Fibroblast of skin of back (primary cell): ENCODE measurements at places on chromosomes 1 and 21.
A peak's percentile ranks its signal among the peaks of the same experiment; 100 is the strongest.

DNA sequence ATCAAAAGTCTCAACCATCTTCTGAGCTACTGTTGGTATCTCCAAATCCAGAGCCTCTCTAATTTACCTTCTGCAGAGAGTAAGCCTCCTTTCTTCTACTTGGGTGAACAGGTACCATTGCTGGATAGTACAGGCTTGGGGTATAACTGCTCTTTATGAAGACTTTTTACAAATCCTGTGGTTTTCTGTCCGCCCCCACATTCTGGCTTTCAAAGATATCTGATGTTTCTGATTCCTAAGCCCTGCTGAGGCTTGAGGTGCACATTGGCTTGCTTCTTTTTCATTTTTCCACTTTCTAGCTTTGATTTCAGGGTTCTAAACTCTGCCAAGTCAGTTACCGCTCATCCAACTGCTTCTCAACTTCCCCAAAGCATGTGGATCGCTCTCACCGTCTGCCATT lies 37.1 kb downstream of the TENT5C start:
- no peak for DNase-seq

DNA sequence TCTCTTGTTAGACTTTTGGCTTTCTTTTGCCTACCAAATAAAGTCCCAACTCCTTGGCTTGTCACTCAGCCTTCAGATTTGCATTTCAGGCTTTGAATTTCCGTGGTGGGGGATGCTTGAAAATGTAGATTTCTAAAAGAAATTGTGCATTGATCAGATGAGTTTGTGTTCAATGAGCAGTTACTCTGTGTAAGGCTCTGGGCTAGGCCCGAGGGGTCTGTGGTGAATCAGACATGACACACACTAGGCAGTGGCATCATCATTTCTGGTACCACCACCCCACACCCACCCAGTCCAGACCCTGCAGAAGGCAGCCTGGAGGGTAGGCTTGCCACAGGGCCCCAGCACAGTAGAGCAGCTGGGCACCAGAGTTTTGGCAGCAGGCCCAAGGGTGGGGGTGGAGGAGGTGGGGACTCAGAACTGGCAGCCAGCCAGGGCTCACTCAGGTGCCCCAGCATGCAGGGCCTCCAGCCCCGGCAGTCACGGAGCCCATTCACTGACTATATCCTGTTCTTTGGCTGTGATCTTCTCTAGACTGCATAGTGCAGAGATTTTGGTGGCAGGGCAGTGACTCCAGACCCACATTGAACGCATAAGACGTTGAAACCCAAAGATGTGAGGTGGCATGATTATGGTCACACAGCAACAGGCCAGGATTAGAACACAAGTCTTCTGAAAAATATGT lies 97.2 kb upstream of the ARTN start:
- no peak for DNase-seq

- DNase-seq: peak; percentile 62
These were observed 61.7 kb upstream of the ADAR start for GRCh38 chr1:154669464-154670282.

DNA sequence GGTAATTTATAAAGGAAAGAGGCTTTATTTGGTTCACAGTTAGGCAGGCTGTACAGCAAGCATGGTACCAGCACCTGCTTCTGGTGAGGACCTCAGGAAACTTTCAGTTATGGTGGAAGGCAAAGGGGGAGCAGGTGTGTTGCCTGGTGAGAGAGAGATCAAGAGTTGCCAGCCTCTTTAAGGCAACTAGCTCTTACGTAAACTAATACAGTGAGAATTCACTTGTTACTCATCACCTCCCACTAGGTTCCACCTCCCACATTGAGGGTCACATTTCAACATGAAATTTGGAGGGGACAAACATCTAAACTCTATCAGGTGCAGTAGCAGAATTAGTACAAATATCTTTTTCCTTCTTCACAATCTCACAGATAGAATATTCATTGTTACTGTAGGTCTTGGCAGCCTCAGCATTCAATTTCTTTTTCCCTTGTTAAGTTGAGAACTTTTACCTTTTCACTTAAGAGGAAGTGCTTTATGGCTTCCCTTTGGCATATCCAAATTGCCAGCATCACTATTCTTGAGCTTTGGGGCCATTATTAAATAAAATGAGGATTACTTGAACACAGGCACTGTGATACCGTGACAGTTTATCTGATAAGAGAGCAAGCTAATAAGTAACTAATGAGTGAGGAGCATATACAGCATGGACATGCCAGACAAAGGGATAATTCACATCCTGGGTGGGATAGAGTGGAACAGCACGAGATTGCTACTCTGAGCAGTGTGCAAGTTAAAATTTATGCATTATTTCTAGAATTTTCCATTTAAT lies 48.4 kb downstream of the MAGI3 start:
- no peak for DNase-seq

DNA sequence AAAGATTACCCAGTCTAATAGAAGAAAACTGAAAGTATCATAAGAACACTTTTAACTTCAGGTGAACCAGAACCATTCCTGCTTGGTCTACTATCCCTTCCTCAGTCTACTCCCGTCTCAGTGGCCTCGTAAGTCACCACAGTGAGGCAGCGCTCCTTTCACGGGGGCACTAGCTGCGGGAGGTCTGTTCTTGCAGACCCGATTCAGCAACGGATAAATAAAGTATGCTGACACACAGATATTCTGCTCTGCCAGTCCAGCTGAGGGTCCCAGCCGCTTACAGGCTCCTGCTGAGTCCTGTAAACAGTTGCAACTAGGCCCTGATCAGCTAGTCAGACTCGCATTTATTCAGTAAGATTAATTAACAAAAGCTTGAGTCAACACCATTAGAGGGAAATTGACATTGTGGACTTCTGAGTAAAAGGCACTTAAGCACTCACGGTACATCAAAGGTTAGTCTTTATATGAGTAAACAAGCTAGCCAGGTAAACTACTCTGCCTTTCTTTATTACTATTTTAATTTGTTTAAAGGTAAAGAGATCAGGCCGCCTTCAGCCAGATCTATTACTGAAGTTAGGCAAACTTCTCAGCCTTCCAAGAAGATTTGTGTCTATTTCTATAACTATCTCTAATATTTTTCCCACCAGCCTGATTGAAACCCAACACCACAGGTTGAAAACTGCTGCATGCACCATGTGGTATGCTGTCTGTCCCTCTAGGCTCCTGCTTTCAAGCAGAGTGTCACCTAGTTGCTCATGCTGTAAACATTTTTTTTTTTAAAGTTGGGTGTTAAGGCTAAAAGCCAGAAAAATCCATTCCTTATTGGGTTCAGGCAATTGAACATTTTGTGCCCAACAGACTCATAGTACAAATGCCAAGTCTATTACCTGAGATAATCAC lies 87.7 kb downstream of the INTS7 start:
- DNase-seq: no peak

- no peak for DNase-seq
These were observed 6.3 kb upstream of the GPR25 start for GRCh38 chr1:200866521-200866920.

DNA sequence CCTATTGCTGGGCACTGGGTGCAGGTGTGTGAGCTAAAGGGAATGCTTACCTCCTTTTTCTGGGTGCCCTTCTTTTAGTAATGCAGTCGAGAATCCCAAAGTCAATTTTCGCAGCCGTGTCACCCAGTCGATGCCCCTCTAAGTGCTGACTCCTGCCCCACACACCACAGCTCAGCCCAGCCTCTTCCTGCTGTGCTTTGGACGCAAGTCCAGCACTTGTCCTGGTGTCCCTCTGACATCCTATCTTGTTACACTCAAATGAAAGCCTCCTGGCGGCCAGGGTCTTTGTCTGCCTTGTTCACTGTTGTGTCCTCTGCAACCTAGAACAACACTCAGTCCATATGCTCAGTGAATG lies 58.5 kb upstream of the RUNX3 start:
- DNase-seq: no peak

DNA sequence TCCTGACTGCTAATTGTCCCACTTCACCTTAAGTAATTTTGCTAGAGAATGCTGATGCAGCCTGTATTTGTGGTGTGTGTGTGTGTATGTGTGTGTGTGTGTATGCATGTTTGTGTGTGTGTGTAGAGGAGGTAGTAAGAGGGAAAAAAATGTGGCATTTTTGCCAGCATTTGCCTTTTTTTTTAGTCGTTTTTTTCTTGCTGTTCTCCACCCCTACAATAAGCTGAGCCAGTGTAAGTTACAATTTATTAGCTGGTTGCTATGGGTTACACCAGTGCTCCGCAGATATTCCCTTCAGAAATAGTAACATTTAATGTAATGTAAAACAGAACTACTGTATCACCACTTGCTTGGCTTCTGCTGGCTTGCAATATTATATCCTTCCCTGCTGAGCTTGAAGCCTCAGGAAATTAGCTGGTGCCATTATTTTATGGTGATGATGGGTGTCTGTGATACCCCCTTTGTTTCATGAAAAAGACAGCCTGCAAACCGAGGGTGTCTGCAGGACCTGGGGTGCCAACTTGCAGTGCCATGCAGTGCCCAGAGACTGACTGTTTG lies 23.4 kb upstream of the IGSF3 start:
- DNase-seq: no peak

DNA sequence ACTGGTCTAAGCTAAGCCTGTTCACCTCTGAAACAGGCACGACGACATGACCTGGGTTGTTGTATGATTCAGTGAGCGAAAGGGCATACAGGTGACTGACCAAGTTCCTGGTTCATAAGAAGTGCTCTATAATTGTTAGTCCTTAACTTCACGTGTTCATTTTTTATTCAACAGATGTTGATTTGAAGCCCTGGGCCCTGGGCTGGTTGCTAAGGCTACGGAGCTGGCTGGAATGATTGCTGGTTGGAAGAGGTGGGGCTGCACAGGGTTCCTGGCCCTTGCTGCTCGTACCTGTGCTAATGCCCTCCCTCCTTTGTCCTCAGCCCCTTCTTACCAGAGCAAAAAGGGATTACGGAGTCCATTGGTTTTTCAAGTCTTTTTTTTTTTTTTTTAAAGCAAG lies 111.3 kb upstream of the CSF3R start:
- DNase-seq: no peak
